ENCODE measurements at places on chromosomes 2 and 18. TPM values are rescaled to one million over a fixed set of nuclear protein-coding genes. Genes with fewer than 3 reads are reported as not detected.
A peak's percentile ranks its signal among the peaks of the same experiment; 100 is the strongest.

Gene GTF2A1L
- polyA plus RNA-seq: 0.85 TPM

DNA sequence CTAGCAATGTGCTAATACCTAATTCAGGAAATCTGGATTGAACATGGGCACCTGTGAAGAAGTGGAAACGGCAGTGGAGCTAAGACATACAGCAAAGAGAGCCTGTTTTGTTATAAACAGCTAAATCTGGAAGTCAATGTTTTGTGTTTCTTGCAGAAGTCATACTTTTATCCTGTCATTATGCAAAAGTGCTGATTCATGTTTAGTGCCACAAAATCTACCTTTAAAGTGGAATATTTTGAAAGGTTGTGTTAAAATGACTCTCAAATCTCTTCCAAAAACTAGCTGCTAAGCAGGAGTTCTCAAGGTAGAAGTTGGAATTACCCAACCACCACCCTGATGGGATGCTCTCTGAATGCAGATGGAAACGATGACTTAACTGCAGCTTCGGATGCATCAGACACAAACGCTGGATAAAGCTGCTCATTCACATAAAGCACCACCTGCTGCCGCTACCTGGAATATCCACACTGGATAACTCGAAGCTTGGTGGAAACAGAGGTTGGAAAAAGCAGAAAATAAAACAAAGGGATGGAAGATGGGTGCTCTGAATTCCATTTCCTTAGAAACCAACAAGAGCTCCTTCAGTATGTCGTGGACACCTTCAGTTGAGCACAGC, 132.6 kb upstream of the ZNF236 start:
- DNase-seq: no peak

Gene FBXO41
- polyA plus RNA-seq: 1.6 TPM

GRCh38 chr18:74006143-74006542, 141.5 kb downstream of the FBXO15 start:
- no peak for DNase-seq

GRCh38 chr2:154466226-154466625, 232.3 kb upstream of the KCNJ3 start:
- DNase-seq: no peak

DNA sequence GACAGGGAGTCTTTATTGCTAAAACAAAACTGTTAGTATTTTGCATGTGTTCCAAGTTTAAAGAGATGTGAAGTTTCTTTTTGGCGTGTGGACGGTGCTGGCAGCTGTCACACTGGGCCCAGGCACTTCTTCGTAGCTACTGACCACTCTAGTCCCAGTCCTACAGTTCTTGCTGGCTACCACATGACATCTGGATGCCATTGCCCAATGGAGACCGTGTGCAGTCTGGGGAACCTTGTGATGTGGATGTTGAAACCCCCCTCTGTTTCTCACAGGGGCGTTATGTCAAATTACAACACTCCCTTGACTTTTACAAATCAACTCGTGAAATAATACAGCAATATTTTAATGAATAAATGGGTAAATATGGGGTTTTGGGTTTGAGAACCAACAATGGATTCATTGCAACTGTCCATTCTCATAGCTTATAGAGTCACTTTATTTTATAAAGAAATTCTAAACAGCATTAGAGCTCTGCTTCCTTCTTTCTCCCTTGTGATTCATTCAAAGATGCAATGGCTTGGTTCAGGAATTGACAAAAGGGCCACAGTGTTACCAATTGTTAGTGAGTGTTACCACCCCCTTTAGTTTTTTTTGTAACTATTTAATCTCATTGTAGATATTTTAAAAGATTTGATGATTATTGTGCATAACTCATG, 1.2 kb downstream of the GPD2 start:
- DNase-seq: peak; percentile 28

DNA sequence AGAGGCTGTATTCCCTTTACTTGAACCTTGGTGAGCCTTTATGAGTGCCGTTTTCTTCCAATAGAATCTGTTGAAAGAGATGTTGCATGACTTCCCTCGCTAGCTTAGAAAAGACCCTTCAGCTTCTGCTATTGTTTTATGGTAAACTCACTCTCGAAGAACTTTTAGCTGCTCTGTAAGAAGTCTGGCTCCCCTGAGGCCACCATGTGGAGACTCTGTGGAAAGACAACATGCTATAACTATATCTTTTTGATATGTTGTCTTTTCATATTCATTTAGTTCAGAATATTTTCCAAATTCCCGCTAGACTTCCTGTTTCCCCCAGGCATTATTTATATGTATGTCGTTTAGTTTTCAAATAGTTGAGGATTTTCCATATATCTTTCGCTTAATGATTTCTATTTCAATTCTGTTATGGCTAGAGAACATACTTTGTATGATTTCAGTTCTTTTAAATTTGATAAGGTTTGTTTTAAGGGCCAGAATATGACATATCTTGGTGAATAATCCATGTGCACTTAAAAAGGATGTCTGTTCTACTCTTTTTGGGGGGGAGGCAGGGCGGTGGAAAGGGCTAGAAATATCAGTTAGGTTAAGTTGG, 64.1 kb downstream of the PTPN4 start:
- DNase-seq: peak; percentile 25

DNA sequence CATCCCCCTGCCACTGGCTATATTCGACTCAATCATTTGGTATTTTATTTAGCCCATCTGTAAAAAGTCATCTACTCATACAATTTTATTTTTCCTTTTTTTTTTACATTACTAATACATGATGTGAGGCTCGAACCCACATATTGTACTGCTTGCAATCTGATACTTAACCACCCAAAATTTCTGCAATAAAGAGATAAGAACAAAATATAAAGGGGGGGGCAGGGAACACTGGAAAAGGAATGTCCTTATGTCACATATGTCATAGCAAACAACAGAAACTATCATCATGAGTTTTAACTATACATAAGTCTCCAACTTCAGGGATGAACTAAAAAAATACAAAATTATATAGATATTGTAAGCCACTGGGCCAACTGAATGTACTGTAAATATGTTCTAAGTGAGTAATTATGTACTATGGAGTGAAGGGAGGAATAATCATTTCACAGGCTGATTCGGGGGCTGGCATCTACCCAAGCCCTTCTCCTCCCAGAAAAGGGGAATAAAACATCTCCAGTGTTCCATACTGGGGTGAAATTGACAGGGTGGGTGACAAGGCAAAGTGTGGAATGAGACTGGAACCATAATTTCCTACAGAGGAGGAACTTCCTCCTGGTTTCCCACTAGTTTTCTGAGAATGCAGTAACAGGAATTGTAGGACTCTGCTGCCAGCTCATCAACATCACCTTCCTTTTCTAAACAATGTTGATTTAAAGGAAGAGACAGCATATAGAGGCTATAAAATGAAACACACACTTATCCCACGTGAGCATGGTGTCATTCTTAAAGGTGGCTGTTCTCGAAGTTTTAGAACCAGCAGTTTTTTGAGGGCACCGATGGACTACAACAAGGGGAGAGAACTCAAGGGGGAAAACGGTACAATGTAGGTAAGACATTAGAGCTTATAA, 79.5 kb downstream of the FARSB start:
- no peak for DNase-seq

- DNase-seq: no peak
Measured at GRCh38 chr2:78941751-78942150, 83.8 kb upstream of the REG3G start.

DNA sequence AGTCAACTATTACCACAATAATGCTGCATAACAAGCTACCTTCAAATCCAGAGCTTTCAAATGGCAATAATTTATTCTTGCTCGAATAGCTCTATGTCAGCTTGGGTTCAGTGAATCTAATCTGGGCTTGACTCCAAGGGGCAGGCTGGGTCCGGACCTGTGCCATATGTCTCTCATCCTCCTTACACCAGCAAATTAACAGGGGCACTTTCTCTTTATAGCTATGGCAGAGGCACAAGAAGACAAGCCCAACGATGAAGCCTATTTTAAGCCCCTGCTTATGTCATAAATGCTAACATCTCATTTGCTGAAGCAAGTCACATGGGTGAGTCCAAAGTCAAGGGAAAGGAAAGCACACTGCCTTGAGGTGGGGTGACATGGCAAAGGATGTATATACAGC, 13.3 kb upstream of the ZNF521 start:
- no peak for DNase-seq

- peak; percentile 60 for DNase-seq
Measured at GRCh38 chr18:58997811-58998337, 133.2 kb downstream of the ZNF532 start.

- no peak for DNase-seq
Measured at GRCh38 chr2:157216286-157216965, 41.1 kb upstream of the GALNT5 start.

DNA sequence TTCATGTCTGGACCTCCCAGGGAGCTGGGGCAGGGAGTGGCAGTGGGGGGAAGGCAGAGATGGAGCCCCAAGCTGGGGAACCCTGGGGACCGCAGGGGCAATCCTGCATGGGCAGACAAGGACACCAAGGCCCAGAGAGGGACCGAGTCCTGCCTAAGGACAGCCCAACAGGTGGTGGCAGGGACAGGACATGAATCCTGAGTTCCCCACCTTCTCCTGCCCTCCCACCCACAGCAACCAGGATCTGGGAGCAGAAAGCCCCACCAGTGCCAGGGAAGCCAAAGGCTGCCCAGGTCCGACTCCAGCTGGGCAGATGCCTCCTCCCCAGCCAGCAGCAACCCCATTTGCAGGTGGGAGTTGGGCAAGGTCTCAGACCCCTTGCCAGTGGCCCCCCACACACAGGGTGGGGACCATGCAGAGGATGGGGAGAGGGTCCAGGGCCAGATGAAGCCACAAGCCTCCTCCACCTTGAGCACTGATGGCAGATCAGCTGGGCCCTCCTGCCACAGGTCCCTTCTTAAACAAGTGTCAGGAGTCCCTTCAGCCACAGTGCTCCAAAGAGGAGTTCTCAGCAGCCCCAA, 6.3 kb downstream of the ADRA2B start:
- no peak for DNase-seq

DNA sequence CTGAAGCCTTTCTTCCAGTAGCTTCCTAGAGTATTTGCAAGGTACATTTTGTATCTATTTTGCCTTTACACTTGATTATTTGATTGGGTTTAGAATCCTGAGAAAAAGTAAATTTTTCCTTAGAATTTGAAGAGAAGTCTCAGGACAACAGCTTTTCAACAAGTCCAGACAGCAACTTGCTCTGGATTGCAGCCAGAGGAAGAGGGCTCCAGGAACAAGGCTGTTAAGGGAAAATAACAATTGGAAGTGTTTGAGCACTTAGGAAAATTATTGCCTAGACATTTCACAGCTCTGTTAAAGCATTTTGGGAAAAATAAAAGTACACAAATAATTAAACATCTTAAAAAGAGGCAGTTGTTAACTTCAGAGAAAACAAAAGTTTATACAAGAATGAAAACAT, 58.3 kb upstream of the RAPGEF4 start:
- DNase-seq: no peak

GRCh38 chr2:228519561-228519960, 338.1 kb upstream of the SPHKAP start:
- no peak for DNase-seq

Gene TCF23
- 0.15 TPM for polyA plus RNA-seq

DNA sequence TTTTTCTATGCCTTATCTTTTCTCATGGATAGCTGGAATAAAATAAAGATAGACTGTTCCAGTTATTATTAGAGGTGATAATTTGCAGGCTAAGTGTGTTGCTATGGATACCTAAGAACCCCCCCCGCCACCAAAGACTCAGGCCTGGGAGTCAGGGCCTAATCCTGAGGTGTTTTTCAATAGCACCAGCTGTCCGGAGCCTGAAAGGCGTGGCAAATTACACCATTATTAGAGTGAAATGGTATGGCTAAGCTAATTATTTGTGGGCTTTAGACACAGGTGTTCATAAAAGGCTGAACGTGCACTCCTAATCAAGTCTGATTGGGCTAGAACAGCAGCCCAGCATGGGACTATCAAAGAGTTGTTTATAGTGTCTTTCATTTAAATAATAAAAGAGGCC, 293.2 kb upstream of the DCC start:
- no peak for DNase-seq

DNA sequence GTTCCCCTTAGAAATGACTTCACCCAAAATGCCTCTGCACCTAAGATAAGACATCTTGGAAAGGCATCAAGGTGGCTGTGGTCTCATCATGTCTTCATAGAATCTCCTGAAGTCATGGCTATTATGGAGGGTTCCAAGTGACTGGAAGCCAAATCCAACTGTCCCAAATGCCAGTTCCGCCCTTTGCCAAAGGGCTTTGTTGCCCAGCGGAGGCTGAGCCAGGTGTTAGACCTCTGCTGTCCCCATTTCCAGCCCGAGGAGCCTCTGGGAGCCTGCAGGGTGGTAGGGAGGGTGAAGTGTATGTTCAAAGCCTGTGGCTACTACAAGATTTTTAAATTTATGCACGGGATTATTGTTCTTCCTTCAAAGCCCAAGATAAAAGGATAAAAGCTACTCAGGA, 25.7 kb downstream of the RHOB start:
- DNase-seq: no peak

GRCh38 chr18:73887801-73888200, 259.8 kb downstream of the FBXO15 start:
- DNase-seq: no peak

Gene RNU2-63P
- polyA plus RNA-seq: not detected

Gene LDLRAD4
- 18.6 TPM for polyA plus RNA-seq

DNA sequence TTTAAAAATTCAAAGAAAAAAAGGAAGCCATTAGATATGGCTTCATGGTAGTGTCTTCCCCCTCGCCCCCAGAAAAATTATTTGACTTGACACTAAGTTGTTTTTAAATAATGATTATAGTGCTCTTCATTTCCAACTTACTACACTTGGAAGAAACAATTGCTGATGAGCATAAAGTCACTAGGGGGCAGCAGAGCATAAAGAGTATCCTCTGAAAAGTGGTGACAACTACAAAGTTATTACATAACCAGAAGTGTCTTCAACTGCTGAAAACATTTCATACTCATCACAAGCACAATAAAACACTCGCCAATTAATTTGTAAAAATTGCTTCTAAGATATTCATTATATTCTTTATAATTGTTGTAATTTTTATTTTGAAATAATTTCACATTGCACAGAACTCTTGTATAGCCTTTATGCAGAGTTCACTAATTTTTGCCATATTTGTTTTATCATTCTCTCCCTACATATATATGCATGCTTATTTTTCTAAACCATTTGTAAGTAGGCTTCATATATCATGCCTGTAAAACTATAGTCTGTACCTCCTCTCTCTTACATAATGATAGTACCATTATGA, 54.9 kb downstream of the EXOC6B start:
- DNase-seq: peak; percentile 66

Gene SOWAHC
- polyA plus RNA-seq: 13.5 TPM

DNA sequence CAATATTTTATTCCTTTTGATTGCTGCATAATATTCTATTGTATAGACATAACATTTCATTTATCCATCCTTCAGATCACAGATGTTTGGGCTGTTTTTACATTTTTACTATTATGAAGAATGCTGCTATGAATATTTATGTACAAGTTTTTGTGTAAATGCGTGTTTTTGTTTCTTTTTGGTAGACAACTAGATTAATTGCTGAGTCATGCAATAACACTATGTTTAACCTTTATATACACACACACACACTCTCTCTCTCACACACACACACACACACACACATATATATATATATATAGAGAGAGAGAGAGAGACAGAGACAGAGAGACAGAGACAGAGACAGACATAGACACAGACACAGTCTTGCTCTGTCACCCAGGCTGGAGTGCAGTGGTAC, 926.9 kb downstream of the DCC start:
- no peak for DNase-seq

- no peak for DNase-seq
Measured at GRCh38 chr2:65300134-65300760, 72.6 kb downstream of the ACTR2 start.

Measured in right lung (tissue), 10 donors.